ENCODE measurements at places on chromosomes 1 and 21.

DNA sequence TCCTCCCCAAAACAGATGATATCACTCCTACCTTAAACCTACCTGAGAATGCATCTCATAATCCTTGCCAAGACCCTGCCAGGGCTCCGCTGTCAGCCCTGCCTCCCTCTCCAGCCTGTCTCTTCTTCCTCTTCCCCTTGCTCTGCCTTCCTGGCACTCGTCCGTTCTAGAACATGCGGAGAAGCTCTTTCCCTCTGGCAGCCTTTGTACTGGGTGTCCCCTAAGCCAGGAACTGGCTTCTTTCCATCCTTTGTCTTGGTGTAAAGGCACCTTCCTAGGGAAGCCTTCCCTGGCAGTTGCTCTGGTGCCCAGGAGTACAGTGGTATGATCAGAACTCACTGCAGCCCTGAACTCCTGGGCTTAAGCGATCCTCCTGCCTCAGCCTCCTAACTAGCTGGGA lies 36.1 kb downstream of the CTNNBIP1 start:
- no peak for DNase-seq
- H3K4me3 ChIP-seq: no peak overlapping the region
- no peaks in the 10 kb centered on the region for H3K27me3 ChIP-seq
- peak overlapping the region; percentile 83 for H3K27ac ChIP-seq
- H3K4me1 ChIP-seq: peaks cover 12% of the 10 kb centered on the region

- no peaks in the 10 kb centered on the region for H3K27me3 ChIP-seq
- H3K27ac ChIP-seq: no peak overlapping the region
- no peak for DNase-seq
Observed at GRCh38 chr1:228358039-228358763, 48.4 kb downstream of the TRIM11 start.

DNA sequence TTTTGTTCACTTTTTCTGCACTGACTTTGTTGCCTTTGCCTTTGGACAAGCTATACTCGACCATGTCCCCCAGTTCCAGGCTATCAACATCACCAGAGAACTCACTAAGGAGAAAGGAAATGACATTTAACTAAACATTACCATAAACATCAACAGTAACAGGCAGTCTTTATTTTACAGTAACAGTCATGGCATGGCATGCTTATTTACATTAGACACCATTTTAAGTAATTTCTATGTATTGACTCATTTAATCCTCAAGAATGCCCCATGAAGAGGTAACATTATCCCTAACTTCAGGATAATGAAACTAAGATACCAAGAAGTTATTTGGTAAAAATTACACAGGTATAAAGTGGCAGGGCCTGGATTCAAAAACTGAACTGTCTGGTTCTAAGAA lies 8.7 kb upstream of the NRAS start:
- no peak overlapping the region for H3K27ac ChIP-seq
- DNase-seq: no peak
- H3K27me3 ChIP-seq: no peaks in the 10 kb centered on the region
- H3K4me3 ChIP-seq: no peak overlapping the region

- peak overlapping the region; percentile 95 for H3K27ac ChIP-seq
- H3K4me1 ChIP-seq: peaks cover 9% of the 10 kb centered on the region
- no peaks in the 10 kb centered on the region for H3K27me3 ChIP-seq
- H3K4me3 ChIP-seq: peak overlapping the region; percentile 86
- peak; percentile 91 for DNase-seq
Observed at GRCh38 chr1:151513626-151514121, 2.5 kb downstream of the CGN start.

GRCh38 chr1:228178737-228179684 lies 13.4 kb downstream of the IBA57 start:
- no peak overlapping the region for H3K4me3 ChIP-seq
- H3K36me3 ChIP-seq: no peaks in the 10 kb centered on the region
- DNase-seq: peak; percentile 40
- no peaks in the 10 kb centered on the region for H3K27me3 ChIP-seq
- H3K27ac ChIP-seq: no peak overlapping the region

DNA sequence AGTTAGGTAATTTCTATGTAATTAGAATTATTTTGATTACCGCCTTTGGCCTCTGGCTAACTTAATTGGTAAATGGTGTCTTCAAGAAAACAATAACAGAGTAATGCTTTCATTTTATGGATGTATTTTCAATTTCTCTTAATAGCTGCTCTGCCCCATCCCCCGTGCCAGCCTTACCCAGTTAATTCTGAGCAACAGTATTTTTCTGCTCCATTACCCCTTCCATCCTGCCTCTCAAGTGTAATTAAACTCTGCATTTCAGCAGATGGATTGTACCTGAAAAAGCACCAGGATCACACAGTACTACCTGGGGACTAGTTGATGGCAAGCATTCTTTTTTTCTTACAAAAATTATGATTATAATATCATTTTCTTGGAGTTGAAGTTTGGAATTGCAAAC lies 104.2 kb downstream of the KIAA0319L start:
- H3K27me3 ChIP-seq: no peaks in the 10 kb centered on the region
- H3K36me3 ChIP-seq: no peaks in the 10 kb centered on the region
- no peak overlapping the region for H3K4me3 ChIP-seq

DNA sequence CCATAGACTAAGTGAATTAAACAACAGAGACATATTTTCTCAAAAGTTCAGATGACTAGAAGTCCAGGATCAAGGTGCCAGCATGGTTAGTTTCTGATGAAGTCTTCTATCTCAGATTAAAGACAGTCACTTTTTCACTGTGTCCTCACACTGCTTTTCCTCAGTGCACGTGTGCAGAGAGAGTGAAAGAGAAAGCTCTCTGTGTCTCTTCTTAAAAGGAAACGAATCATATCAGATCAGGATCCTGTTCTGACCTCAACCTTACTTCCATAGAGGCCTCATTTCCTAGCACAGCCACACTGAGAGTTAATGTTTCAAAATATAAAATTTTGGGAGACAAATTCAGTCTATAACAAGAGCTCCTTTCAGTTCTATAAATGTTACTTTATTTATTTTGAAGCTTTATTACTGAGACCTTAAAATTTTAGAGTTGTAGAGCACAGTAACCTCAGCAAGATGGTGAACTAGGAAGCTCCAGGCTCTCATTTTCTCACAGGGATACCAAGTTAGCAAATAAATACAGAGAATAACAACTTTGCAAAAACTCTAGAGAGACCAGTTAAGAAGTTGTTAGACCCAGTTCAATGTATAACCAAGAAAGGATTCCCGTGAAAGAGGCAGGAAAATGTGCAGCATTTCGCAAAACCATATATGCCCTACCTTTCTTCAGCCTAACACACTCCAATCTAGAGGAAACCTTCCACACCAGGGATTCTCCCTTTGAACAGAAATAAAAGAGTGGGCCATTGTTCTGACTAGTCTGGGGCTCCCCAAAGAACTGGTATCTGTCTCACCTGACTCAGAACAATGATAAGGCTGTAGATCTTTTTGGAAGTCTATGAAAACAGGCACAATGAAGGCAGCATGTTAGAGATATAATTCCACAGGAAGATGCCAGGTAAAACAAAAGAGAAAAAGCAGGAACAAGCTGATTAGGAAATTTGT lies 372.2 kb downstream of the MRPL39 start:
- no peak overlapping the region for H3K27ac ChIP-seq
- H3K36me3 ChIP-seq: no peaks in the 10 kb centered on the region
- H3K4me3 ChIP-seq: no peak overlapping the region
- H3K4me1 ChIP-seq: no peaks in the 10 kb centered on the region

GRCh38 chr1:60090655-60091054 lies 17.1 kb upstream of the C1orf87 start:
- no peak overlapping the region for H3K27ac ChIP-seq
- H3K4me3 ChIP-seq: no peak overlapping the region
- H3K27me3 ChIP-seq: no peaks in the 10 kb centered on the region

DNA sequence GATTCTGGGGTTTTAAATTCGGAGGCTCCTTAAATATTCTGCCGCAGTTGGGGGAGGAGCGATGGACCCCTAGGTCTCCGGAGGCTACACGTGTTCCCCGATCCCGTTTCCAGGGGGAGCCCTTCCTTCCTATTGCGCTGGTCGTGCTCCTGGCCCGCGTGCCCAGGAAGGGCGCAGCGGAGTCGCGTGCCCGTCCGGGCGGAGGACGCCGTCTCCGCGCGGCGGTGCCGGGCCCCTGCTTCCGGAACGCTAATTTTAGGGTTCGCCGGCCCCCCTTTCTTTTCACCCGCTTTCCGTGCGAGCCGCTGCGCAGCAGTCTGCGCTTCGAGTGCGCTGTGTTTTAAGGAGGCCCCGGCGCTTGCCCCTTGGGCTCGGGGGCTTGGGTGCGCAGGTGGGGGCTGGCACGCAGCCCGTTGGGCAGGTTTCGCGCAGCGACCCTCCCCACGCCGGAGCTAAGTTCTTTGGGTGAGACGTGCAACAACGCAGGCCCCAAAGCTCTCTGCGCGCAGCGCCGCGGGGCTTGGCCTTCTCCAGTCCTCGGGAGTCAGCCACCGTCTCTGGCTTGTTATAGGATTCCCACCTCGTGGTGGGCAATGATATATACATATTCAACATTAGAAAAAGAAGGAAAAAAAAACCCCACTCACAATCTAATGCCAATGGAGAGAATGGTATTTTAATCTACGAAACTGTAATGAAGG lies 43.5 kb upstream of the DNAJC6 start:
- no peaks in the 10 kb centered on the region for H3K36me3 ChIP-seq
- DNase-seq: no peak
- H3K27ac ChIP-seq: no peak overlapping the region
- peaks cover 13% of the 10 kb centered on the region for H3K4me1 ChIP-seq
- no peaks in the 10 kb centered on the region for H3K27me3 ChIP-seq

DNA sequence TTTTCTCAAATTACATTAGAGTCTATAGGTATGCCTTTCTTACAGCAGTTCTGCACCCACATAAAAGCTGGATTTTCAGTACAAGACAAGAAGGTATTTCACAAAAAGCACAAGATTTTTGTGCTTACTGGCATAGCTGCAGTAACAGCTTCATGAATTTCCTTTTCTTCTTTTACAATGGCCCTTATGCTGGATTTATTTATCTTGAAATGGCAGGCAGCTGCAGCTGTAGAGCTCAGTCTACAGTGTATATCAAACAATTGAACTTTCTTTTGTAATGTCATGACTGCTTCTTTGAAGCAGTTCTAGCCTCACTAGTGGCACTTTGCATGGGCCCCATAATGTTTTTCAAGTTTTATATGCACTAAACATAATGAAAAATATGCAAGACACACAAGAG lies 510.2 kb downstream of the KCNT2 start:
- no peaks in the 10 kb centered on the region for H3K27me3 ChIP-seq
- no peak overlapping the region for H3K27ac ChIP-seq
- no peak for DNase-seq
- H3K4me1 ChIP-seq: no peaks in the 10 kb centered on the region
